ENCODE measurements at places on chromosomes 6 and 20.

- DNase-seq = peak; percentile 65
Measured at GRCh38 chr20:53003420-53004154, 31.4 kb downstream of the TSHZ2 start.

DNA sequence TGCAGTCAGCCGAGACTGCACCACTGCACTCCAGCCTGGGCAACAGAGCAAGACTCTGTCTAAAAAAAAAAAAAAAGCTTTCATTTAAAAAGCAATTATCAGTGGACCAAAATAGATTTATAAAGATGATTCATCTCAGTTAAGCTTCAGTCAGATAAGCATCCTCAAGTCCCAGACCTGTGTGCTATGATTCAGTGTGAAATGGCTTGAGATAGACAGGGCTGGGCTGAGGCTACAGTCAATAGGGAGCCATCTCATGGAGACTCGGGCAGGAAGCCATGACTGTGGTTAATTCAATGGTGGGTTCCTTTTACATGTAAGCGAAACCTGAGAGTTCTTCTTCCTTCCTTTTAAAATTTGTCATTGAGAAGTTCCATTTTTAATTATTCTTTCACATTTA is 276.0 kb downstream of the TFAP2A start:
- DNase-seq = no peak

DNA sequence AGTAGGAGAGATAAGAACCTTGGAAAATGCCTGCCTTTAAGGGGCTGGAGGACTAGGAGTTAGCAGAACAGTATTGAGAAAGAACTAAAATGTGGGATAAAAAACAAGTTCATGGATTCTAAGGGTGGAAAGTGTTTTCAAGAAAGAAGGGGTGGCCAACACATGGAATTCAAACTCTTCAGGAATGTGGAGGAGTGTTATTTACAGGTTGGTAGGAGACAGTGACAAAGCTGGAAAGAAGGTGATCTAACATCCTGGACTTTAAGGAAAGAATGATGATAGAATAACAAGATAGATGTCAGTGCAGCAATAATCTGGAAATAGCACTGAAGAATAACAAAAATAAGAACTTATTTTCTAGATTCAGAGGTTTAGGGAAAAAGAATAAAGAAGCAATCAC is 54.0 kb upstream of the TNFRSF21 start:
- DNase-seq = no peak

DNA sequence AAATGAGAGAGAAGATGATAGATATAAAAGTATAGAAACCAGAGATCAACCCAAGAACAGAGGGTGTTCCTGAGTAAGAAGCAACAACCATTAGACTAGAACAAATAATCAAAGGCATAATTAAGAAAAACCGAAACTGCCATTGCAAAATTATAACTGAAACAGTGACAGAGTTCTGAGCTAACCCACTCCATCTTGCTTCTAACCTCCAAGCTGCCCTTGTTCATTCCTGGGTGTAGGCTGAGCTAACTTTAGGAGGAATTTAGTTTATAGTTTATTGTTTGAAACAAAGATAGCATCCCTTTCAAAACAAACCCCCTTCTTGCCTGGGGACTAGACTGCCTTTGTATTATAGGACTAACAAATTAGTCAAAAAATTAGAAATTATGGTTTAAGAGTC is 56.1 kb upstream of the PRND start:
- DNase-seq = no peak

DNA sequence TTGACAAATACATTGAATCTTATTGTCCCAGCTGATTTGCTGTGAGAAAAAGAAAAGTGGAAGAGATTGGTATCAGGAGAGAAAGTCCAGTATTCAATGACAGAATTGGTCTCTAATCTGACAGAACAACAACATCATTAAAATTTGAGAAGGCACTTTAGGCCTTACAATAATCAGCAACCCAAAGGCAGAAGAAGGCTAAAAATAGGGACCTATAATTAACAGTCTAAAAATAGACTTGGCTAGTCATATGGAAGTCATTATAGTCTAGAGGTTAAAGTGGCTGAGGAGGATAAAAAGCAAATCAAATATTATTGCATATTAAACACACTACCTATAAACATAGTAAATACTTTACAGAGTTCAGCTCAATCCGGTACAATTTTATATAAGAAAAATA is 393.6 kb upstream of the JAG1 start:
- no peak for DNase-seq

DNA sequence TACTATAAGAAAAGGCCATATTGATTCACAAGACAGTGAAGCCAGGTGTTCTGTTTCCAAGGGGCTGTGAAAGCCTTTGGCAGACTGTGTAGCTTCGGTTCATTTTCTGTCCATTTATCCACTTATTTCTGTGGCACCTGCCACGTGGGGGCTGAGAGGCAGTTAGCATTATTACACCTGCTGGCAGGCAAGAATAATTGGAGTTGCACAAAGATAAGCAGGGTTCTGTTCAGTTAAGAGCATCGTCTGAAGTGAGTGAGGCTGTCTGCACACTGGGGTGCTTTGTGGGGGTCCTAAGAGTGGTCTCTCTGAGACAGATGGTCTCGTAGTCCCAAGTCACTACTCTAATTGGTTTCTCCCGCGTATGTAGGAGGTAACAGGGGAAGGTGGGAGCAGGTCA is 60.6 kb upstream of the CCN6 start:
- no peak for DNase-seq

- DNase-seq = no peak
Measured at GRCh38 chr6:73538116-73538779, 17.4 kb upstream of the EEF1A1 start.

- DNase-seq = no peak
Measured at GRCh38 chr6:98840996-98841513, 6.7 kb downstream of the POU3F2 start.

GRCh38 chr20:62128502-62128901 is 6.2 kb downstream of the LSM14B start:
- no peak for DNase-seq

- DNase-seq = no peak
Measured at GRCh38 chr6:90596967-90597539, 10.2 kb upstream of the MAP3K7 start.

GRCh38 chr20:63952769-63953168 is 3.4 kb downstream of the UCKL1 start:
- DNase-seq = no peak

GRCh38 chr6:73746787-73747186 is 50.8 kb downstream of the CD109 start:
- peak; percentile 53 for DNase-seq

DNA sequence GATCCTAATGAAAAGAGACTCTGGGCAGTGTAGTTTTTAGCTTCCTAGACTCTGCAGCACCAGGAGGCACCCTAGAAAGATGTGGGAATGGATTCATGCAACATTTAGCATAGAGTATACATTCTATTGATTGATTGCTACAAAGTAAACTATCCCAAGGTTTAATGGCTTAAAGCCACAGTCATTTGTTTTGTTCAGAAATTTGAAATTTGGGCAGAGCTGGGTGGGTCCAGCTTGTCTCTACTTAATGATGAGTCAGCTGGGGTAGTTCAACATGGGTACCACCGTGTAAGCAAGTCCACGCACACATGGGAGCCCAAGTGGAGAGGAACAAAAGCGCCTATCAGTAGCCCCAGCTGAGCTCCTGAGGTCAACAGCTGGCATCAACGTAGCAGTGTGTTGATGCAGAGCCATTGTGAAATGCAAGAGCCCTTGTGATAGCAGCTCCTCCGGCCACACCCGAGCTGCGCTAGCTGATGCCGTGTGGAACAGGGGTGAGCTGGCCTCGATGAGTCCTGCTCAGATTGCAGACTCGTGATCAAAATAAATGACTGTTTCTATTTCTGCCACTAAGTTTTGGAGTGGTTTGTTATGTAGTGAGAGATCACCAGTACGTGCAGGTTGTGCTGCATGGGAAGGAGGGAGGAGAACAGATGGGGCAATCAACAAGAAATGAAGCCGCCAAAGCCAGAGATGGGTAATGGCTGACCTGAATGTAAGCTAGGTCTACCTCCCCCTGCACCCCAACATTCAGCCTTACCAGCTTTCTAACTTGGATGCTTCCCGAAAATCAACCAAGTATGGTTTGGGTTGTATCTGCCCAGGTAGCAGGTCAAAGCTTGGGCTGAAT is 45.7 kb upstream of the TRAF3IP2 start:
- no peak for DNase-seq

- DNase-seq = no peak
Measured at GRCh38 chr6:68760941-68761676, 126.0 kb downstream of the ADGRB3 start.

DNA sequence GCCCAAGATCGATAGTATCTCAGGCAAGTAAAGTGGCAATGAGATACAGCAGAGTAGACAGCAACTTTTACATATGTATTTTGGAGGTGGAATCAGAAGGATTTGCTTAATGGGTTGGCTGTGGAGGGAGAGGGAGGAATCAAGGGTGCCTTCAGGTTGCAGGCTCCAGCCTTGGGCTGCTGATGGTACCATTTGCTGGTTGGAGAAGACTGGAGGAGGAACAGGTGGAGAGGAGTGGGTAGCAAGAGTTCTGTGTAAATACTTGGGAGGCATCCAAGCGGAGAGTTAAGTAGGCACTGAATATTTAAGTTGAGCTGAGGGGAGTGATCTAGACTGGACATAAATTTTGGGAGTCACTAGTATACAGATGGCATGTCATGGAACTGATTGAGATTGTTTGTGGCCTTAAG is 5.2 kb downstream of the BICRAL start:
- no peak for DNase-seq

GRCh38 chr6:112591329-112591728 is 244.2 kb downstream of the RFPL4B start:
- DNase-seq = no peak

- no peak for DNase-seq
Measured at GRCh38 chr6:33740794-33741193, 5.9 kb downstream of the IP6K3 start.

DNA sequence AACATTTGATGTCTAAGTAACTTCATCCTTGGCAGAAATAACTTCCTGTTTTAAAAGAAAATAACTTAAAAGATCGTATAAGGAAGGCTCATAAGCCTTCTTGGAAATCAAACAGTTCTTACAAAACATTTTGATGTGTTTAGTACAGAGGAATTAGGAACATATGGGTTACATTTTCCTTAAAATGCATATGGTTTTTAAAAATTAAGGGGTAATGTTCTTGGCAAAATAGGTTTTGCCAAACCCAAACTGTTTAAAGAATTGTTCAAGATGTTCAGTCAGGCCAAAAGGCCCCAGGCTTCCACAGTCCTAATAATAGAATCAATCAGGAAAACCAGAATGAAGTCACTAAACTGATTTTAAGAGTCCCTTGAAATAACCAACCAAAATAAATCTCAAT is 142.7 kb upstream of the SLC35B3 start:
- DNase-seq = no peak

GRCh38 chr6:64694356-64694755 is 1012.7 kb downstream of the EYS start:
- DNase-seq = no peak

DNA sequence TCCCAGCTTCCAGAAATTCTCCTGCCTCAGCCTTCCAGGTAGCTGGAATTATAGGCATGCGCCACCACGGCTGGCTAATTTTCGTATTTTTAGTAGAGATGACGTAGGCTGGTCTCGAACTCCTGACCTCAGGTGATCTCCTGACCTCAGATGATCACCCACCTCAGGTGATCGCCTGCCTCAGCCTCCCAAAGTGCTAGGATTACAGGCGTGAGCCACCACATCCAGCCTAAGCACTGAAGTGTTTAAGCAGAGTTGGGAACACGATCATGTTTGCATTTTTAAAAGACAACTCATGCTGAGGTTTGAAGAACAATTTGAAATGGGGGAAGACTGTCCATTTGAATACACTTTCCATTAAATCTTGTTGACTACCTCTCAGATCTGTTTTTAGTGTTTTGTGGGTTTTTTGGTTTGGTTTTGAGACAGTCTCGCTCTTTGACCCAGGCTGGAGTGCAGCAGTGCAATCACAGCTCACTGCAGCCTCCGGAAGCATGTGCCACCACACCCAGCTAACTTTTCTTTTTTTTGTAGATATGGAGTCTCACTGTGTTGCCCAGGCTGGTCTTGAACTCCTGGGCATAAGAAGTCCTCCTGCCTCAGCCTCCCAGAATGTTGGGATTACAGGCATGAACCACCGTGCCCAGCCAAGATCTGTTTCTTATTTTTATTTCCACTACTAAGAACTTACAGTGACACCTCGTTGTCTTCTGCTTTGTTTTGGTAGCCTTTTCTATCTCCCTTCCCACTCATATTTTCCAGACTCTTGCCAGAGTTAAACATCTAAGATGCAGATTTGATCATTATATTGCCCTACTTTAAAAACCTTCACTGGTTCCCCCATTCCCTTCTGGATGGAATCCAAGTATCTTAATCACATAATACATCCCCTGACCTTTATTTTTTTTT is 5.5 kb downstream of the CASP8AP2 start:
- no peak for DNase-seq

GRCh38 chr20:60782959-60783625 is 469.0 kb upstream of the CDH4 start:
- no peak for DNase-seq

DNA sequence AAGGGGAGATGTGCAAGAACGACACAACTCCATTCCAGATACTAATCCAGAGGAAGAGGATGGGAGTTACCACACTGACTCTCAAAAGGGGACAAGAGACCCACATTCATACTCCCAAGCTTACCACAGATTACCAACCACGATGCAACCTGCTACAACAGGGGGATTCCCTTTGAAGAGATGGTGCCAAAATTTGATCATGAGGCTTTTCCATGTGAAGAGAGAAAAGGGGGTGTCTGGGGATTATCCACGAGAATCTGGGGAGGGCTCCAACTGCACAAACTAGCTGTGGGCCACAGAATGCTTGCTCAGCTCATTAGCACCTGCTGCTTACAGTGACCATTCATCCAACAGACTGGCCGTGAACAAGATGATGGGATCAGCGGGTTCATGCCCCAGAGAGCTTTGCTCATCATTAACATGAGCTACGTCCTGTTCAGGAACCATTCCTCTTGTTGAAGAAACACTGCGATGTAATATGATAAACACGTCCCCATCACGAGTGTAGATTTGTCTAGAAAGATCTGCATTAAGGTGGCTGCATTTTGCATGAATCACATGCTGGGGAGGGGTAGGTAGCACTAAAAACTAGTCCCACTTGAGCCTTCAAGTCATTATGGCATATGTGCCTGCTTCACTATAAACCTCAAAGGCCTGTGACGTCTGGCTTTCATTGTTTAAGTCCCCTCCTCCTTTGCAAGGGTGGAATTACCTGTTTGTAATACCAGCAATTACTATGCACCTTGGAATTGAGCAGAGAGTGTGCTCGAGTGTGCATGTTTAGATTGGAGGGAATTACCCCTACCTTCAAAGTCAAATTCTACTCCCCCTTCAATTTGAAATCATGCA is 4.0 kb downstream of the PLAGL2 start:
- no peak for DNase-seq

- DNase-seq = no peak
Measured at GRCh38 chr6:88262332-88262731, 96.2 kb upstream of the CNR1 start.

GRCh38 chr20:19012676-19013075 is 199.1 kb downstream of the SCP2D1 start:
- DNase-seq = peak; percentile 36
